ENCODE measurements at places on chromosomes 2 and 18.

DNA sequence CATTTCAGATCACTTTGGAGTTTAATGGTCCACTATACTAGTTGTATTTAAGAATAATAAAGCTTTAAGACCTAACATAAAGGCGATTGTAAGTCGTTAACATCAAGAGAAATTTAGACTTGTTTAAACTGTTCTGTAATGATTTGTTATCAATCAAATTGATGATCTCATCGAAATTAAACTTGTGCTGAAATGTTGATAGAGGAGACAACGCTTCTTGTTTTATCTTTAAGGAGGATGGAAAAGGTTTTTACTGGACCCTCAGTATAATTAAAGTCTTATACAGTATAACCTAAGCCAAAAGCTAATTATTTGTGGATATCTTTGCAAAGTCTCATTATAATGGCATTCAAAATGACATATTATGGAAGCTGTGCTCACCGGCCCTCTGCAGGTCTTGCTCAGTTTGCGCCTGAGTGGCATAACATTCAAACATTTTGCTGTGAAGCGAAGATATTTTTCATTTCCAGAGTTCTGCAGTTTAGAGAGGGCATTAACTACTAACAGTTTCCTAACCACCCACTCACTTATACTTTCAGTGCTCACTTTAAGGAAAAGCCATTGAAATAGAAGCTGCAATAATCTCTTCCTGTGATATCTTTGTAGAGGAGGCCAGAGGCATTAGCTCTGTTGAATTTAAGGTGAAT is 1.4 kb upstream of the SERTAD2 start:
- DNase-seq: peak; percentile 34

- no peak for DNase-seq
Measured at GRCh38 chr2:33047939-33048338, 101.2 kb downstream of the LTBP1 start.

DNA sequence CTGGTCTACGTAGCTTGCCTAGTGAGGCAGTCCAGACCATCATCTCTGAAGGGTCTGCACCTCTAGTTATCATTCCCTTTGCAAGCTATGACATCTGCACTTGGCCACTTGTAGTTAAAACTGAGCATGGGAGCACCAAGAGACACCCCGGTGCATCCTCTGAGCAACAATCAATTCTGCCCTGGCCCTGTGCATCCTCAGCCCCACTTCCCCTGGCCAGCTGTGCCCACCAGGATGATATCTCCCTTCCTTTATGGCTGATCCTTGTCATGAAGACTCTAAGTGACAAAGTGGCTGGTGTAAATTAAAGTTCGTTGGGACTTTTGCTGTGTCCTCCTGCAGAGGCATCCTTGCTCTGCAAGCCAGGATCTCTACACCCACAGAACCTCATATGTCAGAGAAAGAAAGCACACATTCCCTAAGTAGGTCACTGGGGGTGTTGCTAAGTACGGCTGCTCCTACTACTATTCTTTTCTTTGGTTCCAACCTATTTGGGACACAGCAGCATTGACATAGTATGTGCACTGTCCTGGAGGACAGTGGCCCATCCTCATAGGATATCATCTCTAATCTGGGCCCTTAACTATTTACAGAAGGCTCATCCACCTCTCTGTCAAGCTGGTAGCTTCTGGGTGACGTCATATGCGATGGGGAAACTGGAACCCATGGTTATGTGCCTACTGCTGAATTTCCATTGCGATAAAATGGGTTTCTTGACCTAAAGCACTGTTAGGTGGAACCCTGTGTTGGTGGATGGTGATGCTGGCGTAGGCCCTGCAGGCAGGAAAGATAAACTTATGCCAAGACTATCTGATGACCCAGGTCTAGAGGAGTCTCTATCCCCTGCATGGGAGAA is 384.3 kb upstream of the ID2 start:
- no peak for DNase-seq

GRCh38 chr2:104233591-104233990 is 620.3 kb upstream of the POU3F3 start:
- no peak for DNase-seq

DNA sequence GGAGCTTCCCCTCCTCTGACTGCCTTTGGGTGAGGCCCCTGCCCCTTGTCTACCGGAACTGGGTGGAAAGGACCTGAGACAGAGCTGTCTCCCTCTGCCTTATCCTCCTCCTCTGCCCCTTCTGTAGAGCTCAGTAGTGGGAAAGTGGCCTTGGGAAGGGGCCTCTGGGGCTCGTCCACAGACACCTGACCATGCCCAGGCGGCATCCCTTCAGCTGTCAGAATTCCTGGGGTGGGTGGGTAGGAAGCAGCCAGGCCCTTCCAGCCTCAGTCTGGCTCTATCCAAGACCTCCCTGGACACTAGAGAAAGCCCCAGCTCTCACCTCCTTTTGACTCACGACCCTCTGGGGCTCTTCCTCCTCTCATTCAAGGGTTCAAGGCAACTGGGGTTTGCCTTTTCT is 35.6 kb downstream of the B3GNT2 start:
- no peak for DNase-seq

GRCh38 chr2:54594048-54594447 is 129.4 kb upstream of the EML6 start:
- DNase-seq: no peak

DNA sequence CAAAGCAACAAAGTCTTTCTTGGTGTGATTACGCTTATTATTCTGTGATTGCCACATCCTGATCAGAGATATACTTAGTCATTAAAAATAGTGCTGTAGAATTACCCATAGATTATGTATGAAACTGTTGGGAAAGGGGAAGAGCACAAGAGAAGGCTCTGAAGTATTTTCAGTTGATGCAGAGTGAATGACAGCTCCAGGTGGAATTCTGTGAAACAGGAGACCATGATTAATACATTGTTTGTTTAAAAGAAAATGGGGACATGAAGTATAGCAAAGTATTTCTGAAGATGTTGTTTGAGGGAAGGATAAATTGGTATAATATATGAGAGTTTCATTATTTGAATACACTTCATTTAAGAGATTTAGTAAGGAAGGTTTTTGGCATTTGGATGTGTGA is 307.6 kb upstream of the CDH20 start:
- no peak for DNase-seq

DNA sequence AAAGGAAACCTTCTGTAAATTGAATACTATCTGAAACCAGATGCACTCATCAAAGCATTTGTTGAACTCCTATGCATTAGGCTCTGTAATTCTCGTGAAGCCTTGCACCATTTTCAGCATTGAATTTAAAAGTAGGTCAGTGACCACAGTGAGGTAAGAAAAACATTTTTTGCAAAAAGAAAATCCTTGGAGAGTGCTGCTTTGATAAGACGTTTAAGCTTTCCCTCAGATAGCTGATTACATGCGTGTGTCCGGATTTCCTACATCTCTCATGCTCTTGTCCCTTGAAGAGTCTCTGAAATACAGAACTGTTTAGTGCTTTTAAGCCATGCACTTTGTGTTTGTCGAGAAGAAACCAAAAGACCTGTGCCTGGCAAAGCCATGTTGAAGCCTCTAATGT is 113.6 kb downstream of the FMNL2 start:
- no peak for DNase-seq

DNA sequence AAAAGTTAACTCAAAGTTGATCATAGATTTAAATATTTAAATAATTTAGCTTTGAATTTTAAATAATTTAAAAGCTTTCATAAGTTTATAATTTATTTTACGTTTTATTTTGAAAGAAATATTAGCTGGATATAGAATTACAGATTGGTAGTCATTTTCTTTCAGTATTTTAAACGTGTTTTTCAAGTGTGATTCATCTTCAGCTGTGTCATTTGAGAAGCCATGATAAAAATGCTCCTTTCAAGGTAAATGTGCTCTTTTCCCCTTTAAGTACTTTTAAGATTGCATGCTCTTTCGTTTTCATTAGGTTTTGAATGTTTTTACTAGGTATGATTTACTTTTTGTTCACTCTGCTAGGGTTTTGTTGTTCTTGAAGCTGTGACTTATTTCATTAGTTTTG is 116.8 kb upstream of the FIGN start:
- DNase-seq: no peak

DNA sequence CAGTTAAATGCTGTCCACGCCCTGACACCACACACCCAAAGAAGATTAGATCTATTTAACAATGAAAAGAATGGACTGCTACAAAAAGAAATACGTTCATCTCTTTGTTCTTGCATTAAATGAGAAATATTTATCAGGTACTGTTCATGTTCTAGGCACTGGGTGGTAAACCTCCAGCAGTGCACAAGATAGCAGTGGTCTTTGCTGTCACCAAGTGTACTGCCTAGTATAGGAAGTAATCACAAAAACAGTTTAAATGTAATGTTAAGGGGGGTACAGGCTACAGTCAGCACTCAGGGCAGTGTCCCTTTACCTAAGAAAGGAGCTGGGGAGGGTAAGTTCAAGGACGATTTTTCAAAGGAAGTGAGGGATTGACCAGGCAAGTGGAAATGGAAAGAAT is 443.6 kb downstream of the PARD3B start:
- DNase-seq: no peak

DNA sequence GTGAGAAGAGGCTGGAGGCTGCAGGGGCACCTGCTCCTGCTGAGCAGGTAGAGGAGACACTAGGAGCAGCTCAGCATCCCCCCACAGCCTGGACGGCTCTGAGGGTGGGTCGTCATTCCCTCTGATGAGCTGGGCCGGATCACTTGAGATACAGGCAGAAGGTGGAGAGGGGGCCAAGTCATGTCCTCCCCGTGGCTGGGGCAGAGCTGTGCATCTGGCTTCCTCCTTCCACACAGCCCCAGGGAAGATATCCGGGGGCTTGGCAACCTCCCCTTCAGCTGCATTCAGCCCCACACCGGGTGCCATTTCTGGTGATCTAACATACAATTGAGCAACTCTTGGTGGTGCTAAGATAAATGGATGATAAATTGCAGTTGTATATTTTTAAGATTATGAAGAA is 236.9 kb downstream of the LDLRAD4 start:
- DNase-seq: no peak

DNA sequence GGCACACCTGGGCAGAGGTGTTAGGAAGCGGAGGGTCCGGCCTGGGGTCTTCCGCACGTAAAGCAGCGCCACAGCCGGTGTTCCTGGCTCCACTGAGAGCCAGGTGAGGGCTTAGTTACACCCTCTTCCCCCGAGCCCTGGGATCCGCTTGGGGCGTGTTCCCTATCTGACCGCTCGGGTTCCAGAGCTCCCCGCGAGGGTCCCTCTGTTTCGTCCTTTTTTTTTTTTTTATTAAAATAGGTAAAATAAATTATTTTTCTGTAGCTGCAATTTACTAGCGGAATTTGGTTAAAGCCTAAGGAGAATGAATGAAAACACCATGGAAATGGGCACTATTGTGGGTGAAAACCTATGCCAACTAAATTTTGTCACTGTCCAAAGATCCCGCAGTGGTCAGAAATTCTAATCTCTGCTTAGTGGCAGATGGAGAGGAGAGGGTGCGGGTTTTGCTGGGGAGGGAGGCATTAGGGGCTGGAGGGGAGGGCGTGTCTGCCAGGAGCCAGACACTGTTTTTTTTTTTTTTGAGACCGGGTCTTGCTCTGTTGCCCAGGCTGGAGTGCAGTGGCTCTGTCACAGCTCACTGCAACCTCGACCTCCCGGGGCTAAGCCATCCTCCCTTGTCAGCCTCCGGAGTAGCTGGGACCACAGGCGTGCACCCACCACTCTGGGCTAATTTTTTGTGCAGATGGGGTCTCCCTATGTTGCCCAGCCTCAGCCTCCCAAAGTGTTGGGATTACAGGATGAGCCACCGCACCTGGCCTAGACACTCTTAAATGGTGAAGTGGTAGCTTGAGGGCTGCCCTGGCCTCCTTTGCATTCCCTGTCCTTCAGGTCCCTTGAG is 834 bp downstream of the PDCL3 start:
- DNase-seq: no peak

DNA sequence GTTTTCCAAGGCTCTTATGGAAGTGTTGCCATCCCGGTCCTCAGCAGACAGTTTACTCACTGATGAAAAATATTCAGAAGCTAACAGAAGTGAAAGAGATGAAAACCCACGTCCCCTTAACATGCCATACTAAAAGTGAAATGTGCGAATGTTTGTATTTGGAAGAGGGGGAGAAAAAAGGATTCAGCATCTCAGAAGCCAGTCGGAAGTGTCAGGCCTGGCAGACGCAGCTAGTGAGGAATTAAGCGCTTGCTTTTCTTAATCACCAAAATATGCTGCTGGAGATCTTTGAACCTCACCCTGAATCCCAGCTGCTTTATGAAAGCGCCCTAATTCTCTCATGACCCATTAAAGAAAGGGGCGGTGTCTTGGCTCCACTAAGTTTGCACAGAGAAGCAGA is 653.7 kb downstream of the DCDC2C start:
- DNase-seq: no peak

GRCh38 chr2:137838255-137839092 is 125.8 kb upstream of the HNMT start:
- DNase-seq: no peak

DNA sequence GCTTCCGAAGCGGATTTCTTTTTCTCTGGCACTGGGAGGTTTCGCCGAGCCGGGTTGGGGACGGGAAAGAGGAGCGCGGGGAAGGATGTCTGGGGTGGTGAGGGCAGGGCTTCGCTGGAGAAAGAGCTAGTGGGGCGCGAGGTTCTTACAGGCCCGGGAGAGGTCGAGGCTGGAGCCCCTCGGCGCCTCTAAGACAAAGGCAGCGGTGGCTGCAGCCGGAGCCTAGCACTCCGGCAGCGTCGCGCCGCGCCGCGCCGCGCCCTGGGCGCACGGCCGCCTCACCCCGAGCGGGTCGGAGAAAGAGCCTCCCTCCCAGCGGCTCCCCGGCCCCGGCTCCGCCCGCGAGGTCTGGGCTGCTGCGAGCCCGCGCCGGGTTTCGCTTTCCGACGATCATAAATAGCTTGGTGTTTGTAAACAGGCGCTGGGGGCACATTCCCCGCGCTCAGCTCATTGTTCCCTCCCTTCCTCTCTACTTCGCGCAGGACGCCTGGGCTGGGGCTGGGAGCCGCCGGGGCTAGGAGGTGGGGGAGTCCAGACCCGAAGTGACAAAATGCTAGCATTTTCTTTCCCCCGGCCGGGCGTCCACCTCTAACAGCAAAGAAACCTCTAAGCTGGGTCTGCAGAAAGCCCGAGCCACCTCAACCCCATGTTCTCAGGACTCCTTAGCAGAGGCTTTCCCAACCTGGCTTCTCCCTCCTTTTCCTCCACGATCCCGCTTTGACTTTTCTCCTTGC is 813 bp upstream of the MEIS1 start:
- DNase-seq: no peak

DNA sequence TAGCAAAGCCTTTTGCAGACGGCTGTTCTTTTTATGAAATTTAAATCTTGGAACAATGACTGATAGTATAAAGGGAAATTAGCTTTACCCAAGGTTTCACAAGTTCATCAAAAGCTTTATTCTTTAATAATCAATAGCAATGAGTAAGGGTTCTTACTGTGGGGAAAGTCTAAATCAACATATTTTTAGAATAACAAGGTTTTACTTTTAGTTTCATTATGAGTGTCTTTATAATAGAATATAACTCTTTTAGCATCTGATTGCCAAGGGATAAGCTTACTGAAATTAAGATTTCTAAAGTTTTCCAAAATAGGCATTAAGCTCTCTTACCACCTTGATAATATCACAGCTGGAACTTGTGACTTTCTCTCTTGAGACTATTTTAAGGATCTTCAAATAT is 1489.7 kb downstream of the LRP1B start:
- no peak for DNase-seq
